ENCODE measurements at places on chromosomes 13 and 19. TPM values are rescaled to one million over a fixed set of nuclear protein-coding genes. Genes with fewer than 3 reads are reported as not detected.

CLDND2 gene
- total RNA-seq: not detected

CRB3 gene
- 1.5 TPM for total RNA-seq

ZFP28 gene
- total RNA-seq: 9.6 TPM

TEKTIP1 gene
- total RNA-seq: not detected

LILRB3 gene
- 12.5 TPM for total RNA-seq

ZNF221 gene
- 2.9 TPM for total RNA-seq

ZNF737 gene
- 11.7 TPM for total RNA-seq

ZNF283 gene
- total RNA-seq: 10.7 TPM

LINGO3 gene
- not detected for total RNA-seq

CPAMD8 gene
- total RNA-seq: 2.4 TPM

RPL28 gene
- total RNA-seq: 253 TPM

ZSCAN4 gene
- not detected for total RNA-seq

MAP4K1 gene
- total RNA-seq: 1.2 TPM

NECTIN2 gene
- 17.5 TPM for total RNA-seq

ADGRE2 gene
- 1.8 TPM for total RNA-seq

PEAK3 gene
- 0.71 TPM for total RNA-seq

DOCK6 gene
- 17.1 TPM for total RNA-seq

Data from sigmoid colon (tissue), 7 donors.